Lung microvascular endothelial cell (primary cell): ENCODE measurements at places on chromosomes 6 and 20. TPM values are rescaled to one million over a fixed set of nuclear protein-coding genes. Genes with fewer than 3 reads are reported as not detected.

- no peak for DNase-seq
These were observed 19.3 kb downstream of the CST7 start for GRCh38 chr20:24968278-24968800.

DNA sequence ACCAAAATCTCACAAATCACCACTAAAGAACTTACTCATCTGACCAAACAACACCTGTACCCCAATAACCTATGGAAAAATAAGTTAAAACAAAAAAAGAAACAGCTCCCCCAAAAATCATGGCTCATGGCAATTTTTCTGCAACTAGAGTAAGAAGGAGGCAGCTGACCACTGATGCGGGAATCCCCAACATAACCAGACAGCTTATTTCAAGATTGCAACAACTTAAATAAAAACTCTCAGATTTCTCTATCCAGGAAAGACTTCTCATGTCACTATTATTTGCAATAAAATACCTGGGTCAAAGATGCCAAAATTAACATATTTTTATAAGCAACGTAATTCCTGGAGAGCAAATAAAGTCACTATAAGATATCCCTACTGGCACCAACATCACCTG lies 128.1 kb upstream of the LY86 start:
- no peak for DNase-seq

DNA sequence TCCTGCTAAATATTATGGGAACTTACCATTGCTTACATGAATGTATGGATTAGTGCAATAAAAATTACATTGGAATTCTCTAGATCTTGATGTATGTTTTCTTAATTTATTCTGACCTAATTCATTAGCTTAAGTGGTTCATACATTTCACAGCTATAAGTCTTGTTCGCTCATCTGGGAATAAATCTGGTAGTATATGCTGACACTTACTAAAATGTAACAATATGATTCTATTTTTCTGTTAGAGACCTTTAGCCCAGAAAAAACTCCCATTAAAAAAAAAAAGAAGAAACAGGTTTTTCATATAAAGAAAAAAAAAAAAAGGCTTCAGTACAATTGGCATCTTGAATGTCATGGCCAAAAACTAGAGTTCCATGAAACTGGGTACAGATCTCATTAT lies 394.1 kb upstream of the AGPAT4 start:
- no peak for DNase-seq

DNA sequence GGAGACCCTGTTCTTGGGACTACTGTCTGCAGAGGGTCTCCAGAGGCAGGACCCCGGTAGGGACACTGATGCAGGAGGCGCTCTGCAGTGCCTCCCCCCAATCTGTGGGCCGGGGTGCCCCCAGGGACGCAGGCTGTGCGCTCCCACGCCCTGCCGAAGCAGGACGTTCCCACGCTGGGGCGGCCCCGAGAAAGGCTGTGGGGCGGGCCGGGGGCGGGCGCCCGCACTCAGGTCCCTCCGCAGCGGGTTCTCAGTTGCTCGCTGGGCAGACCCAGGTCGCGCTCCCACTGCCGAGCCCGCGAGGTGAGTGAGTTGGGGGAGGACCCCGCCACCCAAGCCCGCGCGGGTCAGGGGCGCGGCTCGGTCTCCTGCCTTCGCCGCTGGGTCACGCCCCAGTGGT lies at the start of gene COX4I2:
Gene COX4I2 (plus strand): TSS at position 253 of the 400 bp plus-strand sequence. CDS start 1,106 bp downstream, outside the sequence.
- DNase-seq, result no peak

LST1 gene
- not detected in 2 replicates for total RNA-seq

DNA sequence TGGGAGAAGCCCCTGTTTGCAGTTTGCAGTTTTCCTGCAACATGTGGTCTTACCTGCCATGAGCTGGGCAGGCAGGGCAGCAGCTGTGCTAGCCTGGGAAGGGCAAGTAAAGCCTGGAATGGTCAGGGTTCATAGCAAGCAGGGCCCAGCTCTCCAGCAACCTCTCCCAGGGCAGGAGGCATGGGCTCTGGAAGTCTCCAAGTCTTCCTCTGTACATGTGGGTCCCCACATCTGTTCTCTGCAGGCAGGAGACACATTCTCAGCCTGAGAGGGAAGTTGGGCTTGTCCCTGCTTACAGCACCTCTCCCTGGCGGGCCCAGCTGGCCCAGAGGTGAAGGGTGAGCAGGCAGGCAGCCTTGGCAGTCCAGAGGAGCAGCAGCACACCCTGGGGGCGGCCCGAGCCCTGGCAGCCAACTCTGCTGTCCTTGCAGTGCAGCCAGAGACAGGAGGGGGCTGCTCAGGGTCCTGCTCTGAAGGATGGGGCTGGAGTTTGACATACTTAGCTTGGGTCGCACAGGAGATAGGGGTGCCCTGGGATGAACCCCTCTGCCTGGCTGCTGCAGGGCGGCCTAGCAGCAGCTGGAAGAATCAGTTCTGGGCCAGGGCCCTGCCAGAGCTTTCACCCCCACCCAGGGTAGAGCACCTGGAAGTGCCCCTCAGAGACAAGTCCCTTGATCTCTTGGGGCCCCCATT lies 176.0 kb downstream of the MRPL14 start:
- peak; percentile 11 for DNase-seq

- DNase-seq, result no peak
These were observed 138.2 kb downstream of the BMP7 start for GRCh38 chr20:57128044-57128757.

SLC24A3 gene
- under 0.01 TPM in 1 of 2 replicates, not detected in the other for total RNA-seq

RSPO3 gene
- total RNA-seq, result not detected in 2 replicates

DNA sequence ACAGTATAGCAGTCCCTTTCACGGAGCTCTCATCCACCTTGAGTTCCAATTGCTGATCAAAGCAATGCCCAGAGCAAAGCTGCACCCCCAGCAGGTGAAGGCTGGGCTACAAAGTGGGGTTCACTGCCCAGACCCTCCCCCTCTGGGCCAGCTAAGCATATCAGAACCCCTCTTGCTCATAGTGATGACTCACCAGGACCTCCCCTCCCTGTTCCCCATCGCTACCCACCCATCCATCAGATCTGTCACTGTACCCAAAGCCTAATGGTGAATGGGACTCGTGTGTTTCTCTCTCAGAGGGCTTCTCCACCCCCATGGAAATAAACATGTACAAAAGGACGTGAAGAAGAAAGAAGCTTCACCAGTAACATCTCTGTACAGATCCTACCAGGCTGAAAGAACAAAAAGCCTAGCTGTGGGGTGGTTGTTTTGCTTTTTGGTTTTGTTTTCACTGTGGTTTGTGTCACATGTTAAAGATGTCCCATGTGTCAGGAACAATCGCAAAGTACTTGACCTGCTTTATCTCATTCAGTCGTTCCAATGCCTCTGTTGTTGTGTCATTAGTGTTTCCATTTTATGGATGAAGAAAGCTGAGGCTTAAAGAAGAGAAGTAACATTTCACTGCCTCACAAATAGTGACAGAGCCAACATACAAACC lies 518.5 kb downstream of the CD83 start:
- no peak for DNase-seq

MYL9 gene
- total RNA-seq, result 0.60 and 1.1 TPM in 2 replicates

- DNase-seq, result no peak
These were observed 21.2 kb upstream of the CCDC167 start for GRCh38 chr6:37520926-37521325.

CYP39A1 gene
- under 0.01 and 0.60 TPM in 2 replicates for total RNA-seq

PRDM1 gene
- 0.40 and 1.3 TPM in 2 replicates for total RNA-seq

TMEM74B gene
- under 0.01 and 0.44 TPM in 2 replicates for total RNA-seq

DNA sequence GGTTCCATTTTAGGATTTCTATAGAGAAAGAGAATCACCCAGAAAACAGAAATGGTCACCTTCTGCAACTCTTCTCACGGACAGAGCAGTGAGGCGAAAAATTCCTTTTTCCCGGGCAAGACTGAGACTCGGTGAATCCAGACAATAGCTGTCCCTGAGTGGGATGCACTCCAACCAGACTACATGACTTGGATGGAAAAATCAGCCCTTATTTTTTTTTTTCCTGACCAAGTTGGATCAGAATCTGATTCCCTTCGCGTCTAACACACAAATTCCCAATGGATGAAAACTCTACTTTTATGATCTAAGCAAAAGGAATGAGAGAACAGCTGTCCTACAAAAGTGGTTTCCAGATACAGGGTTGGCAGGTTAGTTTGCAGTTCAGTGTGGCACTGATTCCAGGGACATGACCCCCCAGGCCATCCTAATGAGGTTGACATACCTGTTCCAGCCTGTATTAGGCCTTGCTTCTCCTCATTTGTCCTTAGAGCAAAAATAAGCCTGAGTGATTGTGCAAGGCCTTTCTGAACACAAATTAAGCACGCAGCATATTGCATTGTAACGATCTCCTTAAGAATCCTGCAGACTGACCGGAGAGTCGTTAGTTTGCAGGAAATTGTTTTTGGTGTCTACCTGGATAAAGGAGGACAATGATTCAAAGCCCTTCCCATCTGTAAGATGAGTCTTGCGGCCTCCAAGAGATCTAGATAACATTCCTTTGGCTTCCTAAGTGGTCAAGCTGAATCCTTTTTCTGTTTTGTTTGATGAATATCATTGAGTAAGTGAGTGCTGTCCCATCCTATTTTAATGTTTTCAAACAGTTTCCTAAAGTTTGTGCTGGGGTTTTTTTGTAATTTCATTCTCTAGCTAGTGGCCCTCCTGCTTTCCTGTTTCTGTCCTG lies 1.5 kb upstream of the NEDD9 start:
- no peak for DNase-seq

GRCh38 chr6:170223718-170224693 lies 66.9 kb downstream of the DLL1 start:
- DNase-seq, result no peak

- DNase-seq, result no peak
These were observed 48.7 kb downstream of the SLC35F1 start for GRCh38 chr6:117955684-117956256.

- DNase-seq, result peak; percentile 85
These were observed 32.3 kb upstream of the SLC22A23 start for GRCh38 chr6:3489027-3489757.

- no peak for DNase-seq
These were observed 21.9 kb downstream of the DEF6 start for GRCh38 chr6:35319346-35320030.

GRCh38 chr20:49338061-49338460 lies 60.2 kb upstream of the ZNFX1 start:
- no peak for DNase-seq

DNA sequence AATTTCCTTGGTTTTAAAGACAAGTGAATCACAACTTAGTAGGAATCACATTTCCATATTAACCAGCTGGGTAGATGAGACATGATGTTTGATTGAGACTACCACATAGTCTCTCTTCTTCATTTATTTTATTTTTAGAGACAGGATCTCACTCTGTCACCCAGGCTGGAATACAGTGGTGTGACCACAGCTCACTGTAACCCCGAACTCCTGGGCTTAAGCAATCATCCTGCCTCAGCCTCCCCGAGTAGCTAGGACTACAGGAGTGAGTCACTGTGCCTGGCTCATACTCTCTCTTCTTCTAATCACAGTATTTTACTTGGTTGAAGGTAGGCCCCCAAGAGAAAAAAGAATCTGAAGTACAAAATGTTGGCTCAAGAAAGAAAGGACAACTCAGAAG lies 80.2 kb upstream of the ASF1A start:
- DNase-seq, result peak; percentile 18

MUC21 gene
- total RNA-seq, result not detected in 2 replicates

DNA sequence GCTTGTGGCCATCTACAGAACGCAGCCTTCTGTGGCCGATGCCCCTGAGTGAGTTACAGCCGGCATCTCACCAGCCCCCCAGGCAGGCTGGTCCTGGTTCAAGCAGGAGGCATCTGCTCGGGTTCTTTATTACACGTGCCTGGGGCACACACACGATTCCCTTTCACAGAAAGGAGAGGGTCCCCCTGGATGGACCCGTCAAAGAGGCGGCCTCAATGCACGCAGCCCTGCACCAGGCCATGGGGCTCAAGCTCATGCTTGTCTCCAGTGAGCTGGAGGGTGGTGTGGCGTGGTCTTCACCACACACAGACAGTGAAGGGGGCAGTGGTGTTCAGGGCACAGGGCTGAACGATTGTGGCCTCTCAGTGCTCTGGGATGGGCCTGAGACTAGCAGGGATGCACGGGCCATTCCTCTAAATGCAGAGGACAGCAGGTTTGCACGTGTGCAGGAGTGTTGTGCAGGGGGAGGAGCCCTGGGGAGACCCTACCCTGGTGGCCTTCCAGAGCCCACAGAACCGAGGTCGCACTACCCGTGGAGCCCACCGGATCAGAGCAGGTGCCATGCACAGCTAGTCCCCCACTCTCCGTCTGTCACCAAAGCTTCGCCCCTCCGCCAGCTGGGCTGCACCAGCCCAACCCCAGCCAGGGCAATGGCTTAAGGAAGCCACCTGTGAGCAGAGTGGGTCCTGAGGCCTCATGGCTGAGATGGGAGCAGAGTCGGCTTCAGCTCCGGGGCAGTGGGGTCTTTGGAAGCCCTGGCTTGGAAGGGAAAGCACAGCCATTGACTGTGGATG lies 23.1 kb downstream of the FRMD1 start:
- no peak for DNase-seq

DNA sequence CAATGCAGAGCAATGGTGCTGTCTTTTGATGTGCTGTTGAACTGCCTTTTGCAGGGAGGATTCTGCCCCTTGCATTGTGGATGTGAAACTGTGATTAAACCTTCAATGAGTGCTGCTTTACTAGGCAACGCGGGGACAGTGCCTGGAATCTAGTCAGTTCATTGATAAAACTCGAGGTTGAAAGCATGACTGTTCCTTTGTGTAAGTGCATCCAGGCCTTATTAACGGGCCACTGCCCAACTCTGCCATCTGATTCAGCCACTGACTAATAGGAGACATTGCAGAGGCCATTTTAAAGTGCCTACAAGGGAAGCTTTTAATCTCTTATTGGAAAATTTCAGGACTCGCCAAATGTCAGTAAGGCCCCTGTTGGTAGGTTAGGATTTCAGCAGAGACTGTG lies 49.3 kb downstream of the SLC35F1 start:
- no peak for DNase-seq

DNA sequence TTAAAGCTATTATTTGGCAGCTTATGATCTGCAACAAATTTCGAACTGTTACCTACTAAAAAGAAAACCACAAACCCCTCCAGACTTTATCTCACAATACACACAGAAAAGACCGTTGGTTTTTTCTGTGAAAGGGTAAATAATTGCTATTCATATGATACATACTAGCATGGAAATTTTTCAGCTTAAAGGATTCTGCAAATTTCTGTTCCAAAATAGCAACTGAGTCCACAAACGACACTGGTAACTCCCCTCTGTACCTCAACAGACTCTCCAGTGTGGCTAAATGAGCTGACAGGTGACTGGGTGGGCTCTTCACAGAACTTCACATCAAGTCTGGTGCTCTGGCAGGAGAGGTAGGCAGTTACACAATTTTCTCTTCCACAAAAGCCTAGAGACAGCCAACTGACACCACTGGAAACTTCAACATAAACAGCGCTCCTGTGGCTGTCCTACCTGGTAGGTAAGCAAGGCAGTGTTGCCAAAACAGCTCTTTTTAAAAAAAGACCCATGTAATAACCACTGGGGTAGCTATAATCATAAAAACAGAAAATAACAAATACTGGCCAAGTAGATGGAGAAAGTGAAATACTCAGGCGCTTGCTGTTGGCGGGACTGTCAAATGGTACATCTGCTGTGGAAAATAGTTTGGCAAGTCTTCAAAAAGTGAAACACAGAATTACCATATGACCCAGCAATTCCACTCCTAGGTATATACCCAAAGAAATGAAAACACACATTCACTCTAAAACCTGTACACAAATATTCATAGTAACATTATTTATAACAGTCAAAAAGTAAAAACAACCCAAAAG lies 37.8 kb downstream of the ELOVL5 start:
- peak; percentile 67 for DNase-seq

GRCh38 chr6:84635081-84635761 lies 129.2 kb downstream of the TBX18 start:
- DNase-seq, result no peak
